NCI-H1930 (cell line): ENCODE measurements at places on chromosomes 16 and 17.

DNA sequence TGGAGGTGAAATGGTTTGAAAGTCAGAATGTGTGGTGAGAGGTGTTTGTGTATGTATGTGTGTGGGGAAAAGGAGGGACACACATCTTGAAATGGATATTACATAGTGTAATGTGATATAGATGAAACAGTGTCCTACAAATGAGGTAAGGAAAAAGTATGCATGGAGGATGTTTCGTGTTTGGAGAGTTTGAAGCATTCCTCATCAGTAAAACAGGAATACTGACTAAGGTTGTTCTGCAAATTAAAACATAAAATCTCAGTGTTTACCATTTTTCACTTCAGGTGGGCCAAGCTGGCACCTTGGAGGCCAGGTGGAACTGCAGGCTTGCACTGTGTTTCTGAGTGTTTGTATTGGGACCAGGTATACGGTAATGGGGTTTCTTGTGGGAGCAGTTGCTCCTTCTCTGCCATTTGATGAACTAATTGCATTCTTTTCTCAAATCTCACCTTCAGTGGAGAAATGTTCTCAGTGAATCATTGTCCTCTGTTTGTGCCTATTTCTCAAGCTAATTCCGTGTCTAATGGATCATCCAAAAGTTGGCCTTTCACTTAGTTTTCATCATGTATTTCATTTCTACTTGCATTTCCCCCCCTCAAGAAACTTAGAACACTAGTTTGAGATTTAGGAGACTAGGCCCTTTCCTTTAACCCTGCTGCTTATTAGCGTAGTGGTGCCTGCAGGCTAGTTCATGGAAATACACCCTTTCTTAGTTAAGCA, 8.2 kb upstream of the TBKBP1 start:
- no peak for DNase-seq

DNA sequence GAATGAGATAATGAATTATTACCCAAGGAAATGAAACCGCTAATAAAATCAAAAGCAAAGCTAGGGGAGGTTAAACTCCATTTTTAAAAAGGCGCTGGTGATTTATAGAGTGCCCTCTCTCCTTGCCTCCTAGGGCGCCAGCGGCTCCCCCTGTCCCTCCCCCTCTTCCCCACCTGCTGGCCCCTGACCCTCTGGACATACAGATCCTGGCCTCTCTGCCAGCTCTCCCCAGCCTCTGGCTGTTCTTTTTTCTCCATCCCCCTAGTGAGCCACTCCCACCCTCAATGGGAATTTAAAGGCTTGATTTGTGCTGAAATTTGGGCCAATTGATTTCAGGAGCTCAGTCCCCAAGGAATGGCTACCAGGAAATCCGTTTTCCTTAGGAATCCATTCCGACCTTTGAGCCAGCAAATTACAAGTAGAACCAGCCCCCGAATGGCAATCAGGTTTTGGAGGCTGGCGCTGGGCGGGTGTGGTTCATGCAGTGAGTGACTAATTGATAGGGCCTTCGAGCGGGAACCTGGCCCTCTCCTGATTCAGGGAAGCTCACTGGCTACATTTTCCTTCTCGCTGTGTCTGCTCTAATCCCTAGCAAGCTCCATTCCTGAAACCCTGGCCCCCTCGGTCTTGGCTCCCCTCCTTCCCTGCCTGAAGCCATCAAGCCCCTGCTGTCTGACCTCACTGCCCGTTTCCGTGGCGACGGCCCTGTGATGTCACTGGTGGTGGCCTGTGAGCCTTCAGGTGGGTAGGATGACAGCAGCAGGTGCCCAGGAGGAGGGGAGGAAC, 141.9 kb upstream of the SDK2 start:
- DNase-seq: no peak

- no peak for DNase-seq
Measured at GRCh38 chr16:27289669-27290068, 21.1 kb upstream of the NSMCE1 start.

DNA sequence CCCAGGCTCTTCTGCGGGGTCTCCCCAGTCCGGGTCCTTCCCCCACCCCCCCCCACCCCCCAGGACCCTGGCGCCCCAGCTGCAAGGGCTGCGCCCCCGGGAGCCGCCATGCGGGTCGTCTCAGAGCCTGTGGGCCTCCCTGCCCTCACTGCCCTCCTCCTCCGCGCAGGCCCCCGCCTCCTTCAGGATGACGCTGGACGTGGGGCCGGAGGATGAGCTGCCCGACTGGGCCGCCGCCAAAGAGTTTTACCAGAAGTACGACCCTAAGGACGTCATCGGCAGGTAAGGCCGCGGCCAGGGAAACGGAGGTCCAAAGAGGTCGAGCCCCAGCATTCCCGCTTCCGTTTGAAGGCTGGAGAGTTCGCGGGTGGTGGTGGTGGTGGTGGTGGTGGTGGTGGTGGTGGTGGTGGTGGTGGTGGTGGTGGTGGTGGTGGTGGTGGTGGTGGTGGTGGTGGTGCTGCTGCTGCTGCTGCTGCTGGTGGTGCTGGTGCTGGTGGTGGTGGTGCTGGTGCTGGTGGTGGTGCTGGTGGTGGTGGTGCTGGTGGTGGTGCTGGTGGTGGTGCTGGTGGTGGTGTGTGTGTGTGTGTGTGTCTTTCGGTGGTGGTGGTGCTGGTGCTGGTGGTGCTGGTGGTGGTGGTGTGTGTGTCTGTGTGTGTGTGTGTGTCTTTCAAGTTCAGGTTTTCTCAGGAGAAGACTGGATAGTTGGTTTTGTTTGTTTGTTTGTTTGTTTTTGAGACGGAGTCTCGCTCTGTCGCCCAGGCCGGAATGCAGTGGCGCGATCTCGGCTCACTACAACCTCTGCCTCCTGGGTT, 615 bp downstream of the PHKG2 start:
- no peak for DNase-seq

GRCh38 chr16:21603928-21604327, 4.6 kb downstream of the METTL9 start:
- no peak for DNase-seq

DNA sequence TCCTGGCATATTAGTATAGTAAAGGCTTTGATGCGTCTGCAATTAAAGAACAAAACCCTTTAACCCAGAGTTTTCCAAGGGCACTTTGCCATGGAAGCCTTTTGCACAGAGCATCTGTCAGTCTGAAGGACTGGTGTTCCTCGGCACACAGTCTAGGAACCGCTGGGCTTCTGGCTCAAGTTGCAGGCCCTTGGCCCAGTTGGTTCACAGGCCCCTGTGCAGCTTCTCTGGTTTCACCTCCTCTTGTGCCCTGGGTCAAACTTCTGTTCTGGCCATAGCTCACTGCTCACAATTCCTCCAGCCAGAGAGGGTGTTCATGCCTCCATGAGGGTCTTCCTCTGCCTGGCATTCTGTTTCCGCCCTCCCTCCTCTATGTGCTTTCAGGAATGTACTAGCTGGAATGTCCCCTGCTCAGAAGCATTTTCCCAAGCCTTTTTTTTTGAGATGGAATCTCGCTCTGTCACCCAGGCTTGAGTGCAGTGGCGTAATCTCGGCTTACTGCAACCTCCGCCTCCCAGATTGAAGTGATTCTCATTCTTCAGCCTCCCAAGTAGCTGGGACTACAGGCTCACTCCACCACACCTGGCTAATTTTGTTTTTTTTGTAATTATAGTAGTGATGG, 34.5 kb upstream of the TEX2 start:
- no peak for DNase-seq

DNA sequence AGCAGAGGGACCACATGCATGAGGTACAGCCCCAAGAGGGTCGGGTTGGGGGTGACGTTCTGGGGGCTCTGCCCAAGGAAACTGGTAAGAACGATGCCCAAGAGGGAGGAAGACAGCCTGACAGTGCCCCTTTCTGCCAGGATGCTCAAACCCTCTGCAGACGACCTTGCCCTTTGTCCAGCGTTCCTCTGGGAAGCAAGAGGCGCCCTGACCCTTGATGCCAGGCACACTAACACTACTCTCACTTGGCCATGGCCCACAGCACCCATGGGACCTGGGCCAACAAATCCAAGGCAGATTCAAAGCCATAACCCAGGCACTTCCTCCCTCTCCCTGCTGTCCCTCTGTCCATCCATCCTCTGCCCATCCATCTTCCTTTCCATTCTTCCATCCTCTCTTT, 20.4 kb downstream of the TK2 start:
- DNase-seq: no peak

DNA sequence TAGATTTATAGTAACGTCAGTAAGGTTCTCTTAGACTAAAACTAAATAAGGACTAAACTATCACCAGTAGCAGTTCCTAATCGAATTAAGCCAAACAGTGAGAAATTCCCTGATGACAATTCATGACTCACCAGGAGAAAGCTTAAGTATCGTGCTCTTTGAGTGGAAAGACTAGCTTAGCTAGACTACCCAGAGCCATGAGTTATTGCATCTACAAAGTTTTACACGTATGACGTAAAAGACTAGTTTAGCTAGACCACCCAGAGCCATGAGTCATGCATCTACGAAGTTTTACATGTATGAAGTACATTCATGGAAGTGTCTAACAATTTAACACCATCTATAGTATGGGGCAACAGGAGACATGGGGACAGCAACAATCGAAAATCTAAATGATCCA, 36.6 kb downstream of the UBE2G1 start:
- DNase-seq: no peak

DNA sequence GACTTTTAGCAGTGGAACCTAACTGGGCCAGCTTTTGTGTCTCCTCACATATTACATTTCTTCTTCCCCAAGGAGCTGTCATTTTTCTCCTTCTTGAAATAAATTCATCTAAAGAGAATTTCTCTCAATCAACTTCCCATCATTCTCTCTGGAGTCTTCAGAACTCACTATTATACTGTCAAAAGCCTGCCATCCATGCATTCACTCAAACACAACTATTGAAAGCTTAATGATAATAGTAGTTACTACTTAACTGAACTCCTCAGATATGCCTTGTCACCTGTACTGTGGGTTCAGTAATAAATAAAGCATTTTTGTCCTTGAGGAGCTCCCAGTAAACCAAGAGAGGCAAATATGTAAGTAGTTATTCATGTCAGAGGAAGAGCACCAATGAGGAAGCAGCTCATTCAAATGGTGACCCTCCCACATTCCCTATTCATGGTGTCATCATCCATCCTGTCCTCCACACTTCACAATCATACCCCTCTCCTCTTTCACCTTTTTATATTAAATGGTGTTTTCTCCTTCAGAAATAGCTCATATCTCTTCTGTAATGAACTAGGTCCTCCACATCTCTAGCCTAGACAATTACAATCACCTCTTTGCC, 162.6 kb downstream of the CA10 start:
- no peak for DNase-seq

DNA sequence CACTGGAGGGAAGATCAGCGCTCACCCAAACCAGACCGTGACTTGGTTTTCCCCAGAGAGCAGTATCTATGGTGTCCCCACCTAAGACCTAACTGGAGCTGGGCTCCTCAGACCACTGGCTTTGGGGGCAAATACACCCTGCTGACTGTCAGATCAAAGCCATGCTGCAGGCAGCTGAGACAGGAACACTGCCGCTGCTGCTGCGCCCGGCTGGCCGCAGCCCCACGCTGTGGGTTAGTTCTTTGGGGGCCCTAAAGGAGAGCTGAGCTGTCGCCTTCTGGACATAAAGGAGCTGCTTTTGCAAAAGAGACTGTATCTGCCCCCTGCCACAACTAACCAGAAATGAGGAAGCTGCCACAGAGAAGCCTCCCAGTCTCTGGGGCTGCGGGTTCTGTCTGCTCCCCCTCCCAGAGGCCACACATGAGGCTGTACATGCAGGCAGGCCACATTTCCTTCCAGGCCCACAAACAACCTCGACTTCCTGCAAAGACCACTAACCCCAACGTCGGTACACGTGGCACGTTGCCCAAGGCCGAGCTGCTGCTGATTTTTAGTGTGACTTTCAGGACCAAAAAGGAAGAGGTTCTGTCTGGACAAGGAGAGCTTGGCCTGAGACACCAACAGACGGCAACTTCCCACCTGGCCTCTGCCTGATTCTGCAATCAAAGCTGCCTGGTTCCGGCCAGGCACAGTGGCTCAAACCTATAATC, 18.2 kb upstream of the ABR start:
- no peak for DNase-seq

- no peak for DNase-seq
Measured at GRCh38 chr17:57035971-57036481, 49.0 kb upstream of the AKAP1 start.

DNA sequence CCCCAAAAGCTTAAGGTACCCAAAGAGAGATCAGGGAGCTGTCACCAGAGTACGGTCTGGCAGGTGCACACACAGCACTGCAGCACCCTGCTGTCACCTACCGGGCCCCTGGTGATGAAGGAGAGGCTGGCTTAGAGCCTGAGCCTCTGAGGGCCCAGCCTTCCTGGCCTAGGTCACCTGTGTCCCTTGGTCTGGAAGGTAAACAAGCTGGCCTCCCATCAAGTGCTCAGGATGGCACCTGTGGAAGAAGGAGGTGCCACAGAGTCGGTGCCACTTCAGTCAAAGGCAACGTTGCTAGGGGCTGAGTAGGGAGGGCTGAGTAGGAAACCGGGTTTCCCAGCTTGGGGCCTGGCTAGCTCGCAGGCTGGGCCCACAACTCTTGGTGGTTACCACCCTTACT, 70.7 kb downstream of the COG7 start:
- no peak for DNase-seq

- no peak for DNase-seq
Measured at GRCh38 chr17:34237458-34237857, 17.6 kb upstream of the CCL2 start.

DNA sequence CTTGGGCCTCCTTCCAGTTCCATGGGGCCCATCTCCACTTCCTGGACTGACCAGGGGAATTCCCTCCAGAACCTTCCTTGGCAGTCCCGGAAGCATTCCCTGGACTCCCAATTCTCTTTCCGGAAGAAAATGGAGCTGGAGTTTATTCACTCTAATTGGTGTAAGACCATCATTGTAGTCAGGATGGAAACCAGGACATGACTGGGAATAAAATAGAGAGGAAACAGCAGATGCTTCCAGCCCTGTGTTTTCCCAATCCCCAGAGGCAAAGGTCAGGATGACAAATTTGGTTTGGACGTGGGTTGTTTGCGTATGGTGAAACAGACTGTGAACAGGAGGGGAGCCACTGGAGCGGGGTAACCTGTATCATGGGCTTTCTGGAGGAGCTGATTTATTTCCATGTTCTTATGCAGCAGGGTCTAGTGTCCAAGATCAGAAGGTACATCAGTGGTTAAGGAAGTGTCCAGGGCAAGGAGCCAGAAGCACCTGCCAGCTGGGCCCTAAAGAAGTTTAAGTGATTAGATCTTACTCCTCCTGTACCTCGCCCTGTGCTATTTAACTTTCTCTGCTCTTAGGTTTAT, 8.5 kb upstream of the LONP2 start:
- DNase-seq: no peak
